ENCODE measurements at places on chromosomes 7 and 10.

GRCh38 chr10:5526691-5527331 is 2.0 kb downstream of the CALML3 start:
- DNase-seq: no peak

DNA sequence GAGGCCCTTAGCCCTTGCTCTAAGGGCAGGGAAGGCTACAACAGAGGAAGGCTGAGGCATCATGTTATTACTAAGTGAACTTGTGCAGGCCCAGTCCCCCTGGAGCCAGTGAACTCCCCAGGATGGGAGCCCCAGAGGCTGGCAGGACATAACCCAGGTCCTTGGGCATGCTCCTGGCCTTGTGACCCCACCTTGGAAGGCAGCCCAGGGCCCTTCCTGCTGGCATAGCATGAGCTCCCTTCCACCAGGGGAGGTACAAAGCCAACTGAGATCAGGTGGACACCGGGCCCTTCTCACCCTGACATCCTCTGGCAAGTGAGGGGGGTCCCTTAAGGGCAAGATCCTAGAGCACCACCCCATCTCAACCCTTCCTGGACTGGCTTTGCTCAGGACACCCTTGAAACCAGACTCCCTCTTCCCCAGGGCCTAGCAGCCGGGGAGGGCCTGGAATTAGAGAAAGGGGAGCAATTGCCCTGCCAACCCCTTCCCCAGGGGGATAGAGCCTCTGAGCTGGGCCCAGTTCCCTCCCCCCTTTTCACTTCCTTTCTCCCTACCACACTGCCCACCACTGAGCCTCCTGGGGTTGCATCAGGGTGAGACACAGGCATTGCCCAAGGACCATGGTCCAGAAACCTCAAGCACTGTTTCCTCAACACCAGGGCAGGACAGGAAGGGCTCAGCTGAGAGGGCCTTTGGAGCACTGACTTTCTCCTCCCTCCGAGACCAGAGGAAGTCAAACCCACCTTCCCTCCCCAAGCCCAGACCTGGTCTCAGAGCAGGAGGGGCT is 1.8 kb upstream of the VSIR start:
- no peak for DNase-seq

DNA sequence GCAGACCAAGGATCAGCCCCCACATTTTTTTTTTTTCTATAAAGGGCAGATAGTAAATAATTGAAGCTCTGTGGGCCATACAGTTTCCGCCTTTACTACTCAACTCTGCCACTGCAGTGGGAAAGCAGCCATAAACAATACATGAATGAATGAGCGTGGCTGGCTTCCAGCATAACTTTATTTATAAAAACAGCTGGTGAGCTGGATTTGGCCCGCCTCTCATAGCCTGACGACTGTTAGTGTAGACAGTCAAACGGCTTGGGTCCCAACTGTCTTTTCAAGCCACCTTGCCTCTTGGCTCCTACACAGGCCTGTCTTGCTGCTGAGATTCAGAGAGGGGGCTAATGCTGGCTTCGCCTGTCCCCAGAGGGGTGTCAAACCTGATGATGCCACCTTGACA is 169.8 kb upstream of the GPR26 start:
- DNase-seq: no peak

GRCh38 chr10:12656518-12657142 is 307.3 kb downstream of the CAMK1D start:
- peak; percentile 54 for DNase-seq

GRCh38 chr10:58518775-58519174 is 6.1 kb downstream of the BICC1 start:
- no peak for DNase-seq

- DNase-seq: no peak
Observed at GRCh38 chr7:28666154-28666553, 253.8 kb downstream of the CREB5 start.

DNA sequence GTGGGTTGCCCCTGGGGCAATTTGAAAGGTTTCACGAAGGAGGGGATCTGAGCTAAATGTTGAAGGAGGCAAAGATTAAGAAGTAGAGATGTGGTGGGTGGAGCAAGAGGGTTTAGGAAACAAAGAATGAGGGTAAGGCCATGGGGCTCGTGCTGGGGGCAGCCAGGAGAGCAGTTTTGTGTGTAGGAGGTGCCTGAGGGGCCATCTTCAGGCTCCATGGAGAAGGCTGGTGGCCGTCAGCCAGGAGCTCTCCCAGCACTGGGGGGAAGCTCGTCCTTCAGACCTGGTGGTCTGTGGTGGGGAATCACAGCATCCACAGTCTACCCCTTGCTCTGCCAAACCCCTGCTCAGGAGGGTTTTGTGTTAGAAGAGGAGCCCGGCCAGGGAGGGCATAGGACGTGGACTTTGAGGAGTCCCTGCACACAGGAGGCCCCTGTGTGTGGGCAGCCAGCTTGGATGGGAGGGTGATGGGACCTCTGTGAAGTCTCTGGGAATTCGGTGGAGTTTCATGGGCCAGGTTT is 11.8 kb upstream of the CXCL12 start:
- DNase-seq: no peak

DNA sequence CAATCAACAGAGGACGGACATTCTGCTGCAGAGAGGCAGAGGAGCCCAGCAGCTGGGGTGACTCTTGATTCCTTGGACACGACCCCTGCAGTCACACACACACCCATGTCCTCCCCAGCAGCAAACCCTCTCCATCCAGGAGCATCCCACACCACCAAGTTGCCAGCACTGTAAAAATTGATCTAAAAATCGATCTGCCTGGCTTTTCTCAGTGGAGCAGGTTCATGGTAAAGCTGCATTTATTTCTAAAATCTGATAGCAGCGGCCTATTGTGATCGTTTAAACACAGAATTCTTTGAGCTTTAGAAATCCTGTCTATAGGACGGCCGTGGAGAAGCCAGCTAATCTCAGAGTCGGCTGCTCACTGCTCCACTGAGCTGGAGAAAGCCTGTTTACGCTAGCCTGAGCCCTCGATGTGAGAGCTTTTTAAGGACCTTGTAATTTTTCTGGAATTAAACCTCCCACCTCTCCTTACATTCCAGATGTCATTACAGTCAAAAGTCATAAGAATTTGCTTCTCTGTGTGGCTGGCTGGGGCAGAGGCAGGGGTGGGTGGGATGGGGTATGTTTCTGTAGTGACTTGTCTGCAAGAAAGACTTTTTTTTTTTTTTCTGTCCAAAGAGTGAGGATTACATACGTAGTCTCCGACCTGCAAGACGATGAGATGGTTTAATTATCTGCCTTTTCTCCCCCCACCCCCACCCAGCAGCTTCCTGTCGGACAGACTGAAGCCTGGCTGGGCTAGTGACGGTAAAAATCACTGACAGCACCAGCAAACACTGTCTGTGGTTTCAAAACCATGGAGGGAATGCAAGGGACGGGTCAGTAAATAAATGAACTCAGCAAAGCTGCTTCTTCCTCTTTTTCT is 31.6 kb downstream of the TRIM8 start:
- no peak for DNase-seq

- DNase-seq: no peak
Observed at GRCh38 chr10:11341283-11341960, 270.0 kb downstream of the USP6NL start.

DNA sequence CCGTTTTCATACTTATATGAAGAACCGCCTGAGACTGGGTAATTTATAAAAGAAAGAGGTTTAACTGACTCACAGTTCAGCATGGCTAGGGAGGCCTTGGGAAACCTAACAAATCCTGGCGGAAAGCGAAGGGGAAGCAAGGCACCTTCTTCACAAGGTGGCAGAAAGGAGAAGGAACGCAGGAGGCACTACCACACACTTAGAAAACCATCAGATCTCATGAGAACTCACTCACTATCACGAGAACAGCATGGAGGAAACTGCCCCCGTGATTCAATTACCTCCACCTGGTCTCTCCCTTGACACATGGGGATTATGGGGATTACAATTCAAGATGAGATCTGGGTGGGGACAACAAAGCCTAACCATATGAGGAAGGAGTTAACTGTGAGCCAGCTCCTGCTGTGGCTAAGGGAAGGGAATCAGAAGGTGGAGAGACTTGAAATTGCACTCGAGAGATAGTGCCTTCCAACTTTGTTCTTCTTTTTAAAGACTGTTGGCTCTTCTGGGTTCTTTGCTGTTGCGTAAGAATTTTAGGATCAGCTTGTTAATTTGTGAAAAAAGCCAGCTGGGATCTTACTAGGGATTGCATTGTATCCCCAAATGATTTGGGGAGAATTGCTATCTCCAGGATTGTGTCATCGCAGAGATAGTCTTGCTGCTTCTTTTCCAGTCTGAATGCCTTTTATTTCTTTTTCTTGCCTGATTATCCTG is 21.0 kb downstream of the OPTN start:
- DNase-seq: no peak

GRCh38 chr7:94042381-94042780 is 38.2 kb upstream of the BET1 start:
- no peak for DNase-seq

GRCh38 chr10:124697443-124697836 is 46.7 kb downstream of the FAM53B start:
- DNase-seq: no peak

- no peak for DNase-seq
Observed at GRCh38 chr7:112970771-112971170, 115.9 kb downstream of the GPR85 start.

DNA sequence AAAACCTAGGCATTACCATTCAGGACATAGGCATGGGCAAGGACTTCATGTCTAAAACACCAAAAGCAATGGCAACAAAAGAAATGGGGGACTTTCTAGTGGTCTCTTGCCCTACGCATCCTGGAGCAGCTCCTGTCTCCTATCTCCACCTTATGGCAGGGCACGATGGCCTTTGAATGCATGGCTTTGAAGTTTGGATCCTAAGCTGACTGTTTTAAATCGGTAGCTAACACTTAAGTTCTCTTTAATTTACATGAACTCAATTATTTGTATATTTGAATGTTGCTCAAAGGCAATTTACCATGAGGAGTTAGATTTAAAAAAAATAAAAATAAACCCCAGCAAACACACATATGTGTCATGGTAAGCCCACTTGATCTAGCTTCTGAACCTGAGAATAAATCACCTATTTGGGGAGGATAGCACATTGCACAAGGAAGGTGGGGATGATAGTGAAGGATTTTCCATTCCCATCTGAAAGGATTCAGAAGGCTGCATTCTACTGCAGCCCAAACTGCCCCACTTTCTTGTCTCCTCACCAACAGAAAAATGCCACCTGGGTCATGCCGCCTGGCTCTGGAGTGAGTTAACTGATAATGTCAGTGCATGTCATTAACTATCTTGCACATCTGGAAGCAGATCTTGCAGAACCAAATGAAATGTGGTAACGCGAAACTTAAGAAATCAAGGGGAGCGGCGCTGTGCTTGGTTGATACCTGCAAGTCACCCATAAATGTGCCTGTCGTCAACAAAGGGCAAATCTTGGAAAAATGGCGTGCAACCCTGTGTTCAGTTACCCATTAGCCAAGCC is 12.4 kb downstream of the KLF6 start:
- no peak for DNase-seq

- no peak for DNase-seq
Observed at GRCh38 chr10:60114765-60115586, 208.6 kb upstream of the CCDC6 start.

Measured in hematopoietic multipotent progenitor cell treated with erythropoietin and hydrocortisone succinate and interleukin-3 and kit ligand, for 17 days (in vitro differentiated cells).